ENCODE measurements at places on chromosomes 5 and 9.

GRCh38 chr9:104765138-104765537 is 1.2 kb downstream of the NIPSNAP3B start:
- DNase-seq, result no peak

- no peak for DNase-seq
Measured at GRCh38 chr9:94768766-94769165, 42.3 kb downstream of the AOPEP start.

GRCh38 chr9:136297016-136297691 is 6.7 kb downstream of the CCDC187 start:
- DNase-seq, result no peak

GRCh38 chr5:15026944-15027343 is 155.4 kb upstream of the ANKH start:
- DNase-seq, result no peak

DNA sequence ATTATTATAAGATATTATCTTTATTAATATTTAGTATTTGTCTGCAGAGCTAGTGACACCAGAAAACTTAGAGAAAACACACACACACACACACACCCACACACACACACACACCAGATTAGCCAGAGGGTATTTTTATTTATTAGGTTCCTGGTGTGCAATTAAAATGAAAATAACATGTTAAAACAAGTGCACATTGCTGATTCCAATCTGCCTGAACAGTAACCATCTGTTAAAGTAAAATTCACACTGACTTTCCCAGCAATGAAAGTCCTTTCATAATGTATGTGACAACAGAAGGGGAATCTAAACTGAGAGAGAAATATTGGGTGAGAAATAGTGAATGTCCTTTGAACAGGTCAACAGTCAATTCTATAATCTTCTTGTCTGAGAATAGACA is 2323.5 kb upstream of the ACO1 start:
- DNase-seq, result no peak

- no peak for DNase-seq
Measured at GRCh38 chr5:76169146-76169905, 86.1 kb downstream of the SV2C start.

DNA sequence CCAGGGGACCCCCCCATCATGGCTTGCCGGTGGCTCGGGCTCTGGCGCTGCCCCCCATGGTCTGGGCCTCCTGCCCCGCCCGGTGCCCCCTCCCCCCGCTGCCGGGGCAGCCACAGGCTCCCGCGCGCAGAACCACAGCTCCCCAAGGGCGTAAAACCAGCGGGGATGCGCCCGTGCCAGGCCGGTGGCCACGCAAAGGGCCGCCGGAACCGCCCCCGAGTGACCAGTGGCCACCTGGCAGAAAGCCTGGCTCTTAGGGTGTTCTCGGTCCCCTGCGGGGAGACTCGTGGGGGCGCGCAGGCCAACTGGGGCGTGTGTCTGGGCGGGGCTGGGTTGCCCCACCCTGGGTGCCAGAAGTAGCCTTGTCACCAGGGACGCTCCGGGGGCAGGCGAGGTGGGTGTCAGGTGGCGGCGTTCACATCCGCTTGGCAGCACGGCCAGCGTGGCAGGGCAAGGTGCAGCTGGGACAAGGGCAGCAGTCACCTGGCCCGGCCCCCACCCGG is 515 bp upstream of the AGPAT2 start:
- DNase-seq, result no peak

DNA sequence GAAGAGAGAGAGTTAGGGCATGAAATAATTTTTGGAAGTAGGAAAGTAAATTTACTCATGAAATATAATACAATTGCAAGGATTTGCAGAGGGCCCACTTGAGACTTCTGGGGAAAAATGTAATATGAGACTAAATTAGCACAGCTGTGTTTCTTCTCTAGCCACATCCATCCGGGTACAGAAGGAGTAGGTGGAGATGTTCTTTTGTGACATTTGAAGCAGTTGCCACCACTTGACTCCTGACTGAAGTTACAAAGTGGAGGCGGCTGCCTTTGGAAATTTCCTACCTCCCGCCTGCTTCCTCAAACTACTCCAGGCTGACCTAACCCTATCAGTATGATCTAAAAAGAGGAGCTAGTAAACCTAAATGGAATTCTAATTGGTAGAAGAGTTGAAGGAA is 58.1 kb upstream of the SHISAL2B start:
- no peak for DNase-seq

DNA sequence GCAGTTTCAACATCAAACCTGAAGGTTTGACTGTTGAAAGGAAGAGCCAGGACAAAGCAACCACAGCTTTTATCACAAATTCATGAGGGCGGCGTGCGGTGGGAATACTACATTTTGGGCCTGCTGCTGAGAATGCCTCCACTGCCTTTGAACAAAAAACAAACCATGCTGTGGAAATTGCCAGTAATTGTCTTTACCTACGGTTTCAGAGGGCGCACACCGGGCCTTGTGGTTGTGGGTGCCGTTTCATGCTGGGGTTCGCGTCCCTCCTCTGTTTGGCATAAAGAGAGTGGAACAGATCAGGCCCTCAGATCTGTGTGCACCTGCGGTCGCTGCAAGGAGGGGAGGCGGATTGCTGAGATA is 27.6 kb upstream of the TCF7 start:
- DNase-seq, result peak; percentile 64

DNA sequence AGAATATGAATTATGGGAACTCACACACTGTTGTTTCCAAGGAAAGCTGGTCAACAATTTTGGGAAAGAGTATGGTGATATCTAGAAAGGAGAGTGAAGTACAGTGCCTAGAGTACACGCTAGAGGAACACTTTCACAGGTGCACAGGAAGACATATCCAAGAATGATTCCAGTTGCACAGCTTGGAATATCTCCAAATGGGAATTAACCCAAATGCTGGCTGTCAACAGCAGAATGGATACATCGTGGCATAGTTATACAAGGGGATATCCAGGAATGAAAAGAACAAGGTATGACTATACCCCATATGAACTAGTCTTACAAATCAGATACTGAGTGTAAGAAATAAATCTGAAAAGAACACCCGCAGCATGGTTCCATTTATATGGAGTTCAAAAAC is 231.3 kb downstream of the FSTL4 start:
- no peak for DNase-seq

DNA sequence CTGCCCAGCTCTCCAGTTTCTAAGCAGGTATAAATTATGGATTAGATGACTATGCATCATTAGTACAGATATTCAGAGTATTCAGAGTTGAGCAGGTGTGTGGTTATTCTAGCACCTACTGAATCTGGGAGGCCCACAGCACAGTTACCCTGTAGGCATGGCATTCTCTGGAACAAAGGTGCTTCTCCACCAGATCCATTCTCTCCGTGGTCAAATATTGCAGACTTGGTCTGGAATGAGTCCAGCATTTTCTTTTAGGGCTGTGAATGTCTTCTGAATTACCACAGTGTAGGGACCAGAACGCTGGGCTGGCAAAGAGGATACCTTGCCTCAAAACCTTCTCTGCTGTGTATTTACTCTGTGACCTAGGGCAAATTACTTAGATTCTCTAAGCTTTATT is 116.8 kb downstream of the ARHGAP26 start:
- no peak for DNase-seq

GRCh38 chr9:108081112-108081511 is 591.5 kb upstream of the KLF4 start:
- no peak for DNase-seq

- DNase-seq, result no peak
Measured at GRCh38 chr5:74282490-74282889, 358.0 kb downstream of the ENC1 start.

GRCh38 chr5:160029004-160029403 is 20.1 kb downstream of the TTC1 start:
- DNase-seq, result no peak

GRCh38 chr9:37300620-37301019 is 121.9 kb upstream of the GRHPR start:
- no peak for DNase-seq

GRCh38 chr9:130396581-130396980 is 48.2 kb upstream of the ASS1 start:
- no peak for DNase-seq

DNA sequence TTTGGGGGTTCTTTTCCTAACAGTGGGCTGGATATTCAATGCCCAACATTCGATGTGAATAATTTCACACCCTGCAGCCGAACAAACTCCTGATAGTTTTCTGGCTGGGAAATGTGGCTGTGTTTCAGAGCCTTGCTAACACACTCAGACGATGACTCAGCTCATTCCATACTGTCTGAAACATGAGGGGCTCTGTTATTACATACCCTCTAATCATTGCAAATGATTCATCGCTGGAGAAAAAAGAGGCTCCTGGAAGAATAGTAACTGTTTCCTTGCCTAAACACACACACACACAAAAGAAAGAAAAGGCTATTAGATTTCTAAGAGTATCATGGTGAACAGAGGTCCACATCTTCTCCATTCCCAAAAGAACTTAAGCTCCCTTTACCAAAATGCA is 75.8 kb downstream of the OXCT1 start:
- DNase-seq, result no peak

- no peak for DNase-seq
Measured at GRCh38 chr9:89405826-89406225, 87.5 kb downstream of the SECISBP2 start.

GRCh38 chr5:88845081-88845697 is 37.8 kb downstream of the MEF2C start:
- DNase-seq, result no peak

- no peak for DNase-seq
Measured at GRCh38 chr5:71743155-71743554, 24.1 kb downstream of the CARTPT start.

DNA sequence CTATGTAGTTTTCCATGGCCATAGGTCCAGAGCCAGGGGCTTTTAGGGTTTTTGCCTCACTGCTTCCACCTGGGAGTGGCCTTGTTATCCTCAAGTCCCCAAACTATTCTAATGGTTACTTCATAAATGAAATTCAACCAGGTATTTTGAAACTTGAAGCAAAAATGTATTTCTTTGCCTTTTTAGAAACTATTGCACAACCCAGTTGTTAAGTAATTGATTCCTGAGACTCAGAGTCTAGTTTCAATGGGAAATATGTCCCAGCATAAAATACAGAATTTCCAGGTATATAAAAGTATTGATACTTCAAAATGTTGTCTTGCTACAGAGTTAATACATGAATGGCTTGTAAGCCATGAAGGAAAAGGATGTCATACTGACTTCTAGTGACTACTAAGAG is 456.2 kb upstream of the DAB2 start:
- no peak for DNase-seq

GRCh38 chr5:173746047-173746646 is 129.7 kb upstream of the BOD1 start:
- no peak for DNase-seq

GRCh38 chr5:149851211-149851610 is 93.4 kb downstream of the PDE6A start:
- DNase-seq, result no peak

- DNase-seq, result peak; percentile 86
Measured at GRCh38 chr9:126704892-126705766, 91.4 kb downstream of the LMX1B start.

- no peak for DNase-seq
Measured at GRCh38 chr5:135135530-135136226, 101.7 kb upstream of the PITX1 start.

DNA sequence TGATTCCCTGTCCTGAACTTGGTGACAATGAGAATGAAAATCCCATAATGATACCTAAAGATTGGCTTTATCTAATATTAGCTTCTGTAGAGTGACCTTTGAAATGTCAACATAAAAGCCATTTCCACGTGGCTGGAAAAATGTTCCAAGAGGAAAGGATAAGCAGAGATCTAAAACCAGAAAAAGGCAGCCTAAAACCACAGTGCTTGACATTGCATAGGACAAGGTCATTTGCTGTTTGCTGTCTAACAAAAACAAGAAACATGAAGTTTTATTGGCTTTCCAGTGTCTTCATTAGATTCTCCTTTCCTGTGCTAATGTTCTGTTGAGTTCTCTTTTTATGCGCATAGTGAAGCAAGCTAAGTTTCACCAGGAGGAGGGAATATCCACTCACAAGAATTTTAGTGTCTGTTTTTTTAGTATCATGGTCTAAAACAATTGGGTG is 44.6 kb downstream of the CPEB4 start:
- no peak for DNase-seq

DNA sequence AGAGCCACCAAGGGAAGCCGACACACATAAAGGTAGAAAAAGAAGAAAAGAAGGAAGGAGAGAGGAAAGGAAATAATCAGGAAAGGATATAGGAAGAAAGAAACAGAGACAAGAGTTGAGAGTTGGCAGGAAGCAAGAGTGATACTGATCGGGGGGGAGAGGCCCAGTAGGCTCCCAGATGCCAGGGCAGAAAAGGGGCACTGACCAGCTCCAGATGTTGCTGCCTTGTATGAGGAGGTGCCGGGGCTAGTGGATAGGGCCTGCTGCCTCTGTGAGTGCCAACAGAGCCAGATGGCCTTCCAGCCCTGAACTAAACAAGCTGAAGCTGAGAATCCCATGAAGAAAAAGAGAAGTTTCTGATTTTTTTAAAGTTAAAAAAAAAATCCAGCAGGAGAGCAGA is 82.0 kb upstream of the TRIM32 start:
- DNase-seq, result no peak

- no peak for DNase-seq
Measured at GRCh38 chr5:82259172-82259800, 18.9 kb downstream of the RPS23 start.

GRCh38 chr9:93501406-93501805 is 48.0 kb upstream of the FAM120AOS start:
- no peak for DNase-seq

- no peak for DNase-seq
Measured at GRCh38 chr9:109816490-109816889, 36.5 kb downstream of the PALM2AKAP2 start.

DNA sequence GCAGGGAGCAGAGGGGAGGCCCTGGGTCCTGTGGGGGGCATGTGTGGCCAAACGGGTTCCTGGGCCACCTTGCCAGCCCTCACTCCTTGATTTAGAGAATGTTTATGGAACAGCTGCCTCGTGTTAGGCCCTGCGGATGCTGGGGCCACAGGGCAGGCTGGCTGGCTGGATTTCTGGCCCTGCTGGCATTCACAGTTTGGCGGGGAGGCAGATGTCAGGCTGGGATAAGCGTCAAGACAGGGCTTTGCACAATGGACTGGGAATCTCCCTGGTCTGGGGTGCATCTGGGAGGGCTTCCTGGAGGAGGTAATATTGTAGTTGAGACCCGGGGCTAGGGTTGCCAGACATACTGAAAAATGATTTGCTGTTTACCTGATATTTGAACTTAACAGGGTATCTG is 13.8 kb downstream of the NCS1 start:
- no peak for DNase-seq

GRCh38 chr9:91530829-91531228 is 107.2 kb upstream of the NFIL3 start:
- DNase-seq, result no peak

DNA sequence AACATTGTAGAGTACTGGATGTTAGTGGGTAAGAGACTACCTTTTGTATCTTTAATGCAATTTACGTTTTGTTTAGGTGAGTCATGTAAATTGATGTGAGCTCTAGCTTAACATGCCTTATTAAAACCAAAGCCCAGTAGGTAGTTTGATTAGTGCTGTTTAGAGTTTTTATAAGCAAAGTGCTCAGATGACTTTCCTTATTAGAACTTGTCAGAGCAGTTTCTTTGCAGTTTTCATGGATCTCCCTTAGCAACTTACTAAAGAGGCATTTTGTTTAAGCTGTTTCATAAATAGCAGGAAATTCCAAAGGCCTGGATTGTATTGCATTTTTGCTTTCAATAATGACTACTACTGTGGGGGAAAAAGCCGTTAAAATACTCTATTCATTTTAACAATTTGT is 14.5 kb downstream of the ZSWIM6 start:
- no peak for DNase-seq
